ENCODE measurements at places on chromosomes 5 and 9.

- DNase-seq, result no peak
These were observed 56.2 kb upstream of the ZNF622 start for GRCh38 chr5:16521521-16522483.

DNA sequence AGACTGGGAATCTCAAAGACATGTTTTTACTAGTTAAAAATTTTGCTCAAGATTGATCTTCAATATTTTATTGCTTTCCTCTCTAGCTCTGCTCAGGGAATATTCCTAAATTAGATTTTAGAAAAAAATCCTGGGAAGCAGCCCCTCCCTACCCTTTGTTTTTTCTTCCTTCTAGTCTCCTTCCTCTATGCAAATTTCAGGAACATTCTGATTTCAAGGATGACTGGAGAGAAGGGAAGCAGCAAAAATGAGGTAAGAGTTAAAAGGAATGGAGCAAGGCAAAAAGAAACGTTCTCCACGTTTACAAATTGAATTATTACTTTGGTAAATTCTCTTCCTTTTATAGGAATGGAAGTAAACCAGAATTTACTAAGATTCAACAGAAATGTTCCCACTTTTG lies 493.4 kb upstream of the TUSC1 start:
- no peak for DNase-seq

DNA sequence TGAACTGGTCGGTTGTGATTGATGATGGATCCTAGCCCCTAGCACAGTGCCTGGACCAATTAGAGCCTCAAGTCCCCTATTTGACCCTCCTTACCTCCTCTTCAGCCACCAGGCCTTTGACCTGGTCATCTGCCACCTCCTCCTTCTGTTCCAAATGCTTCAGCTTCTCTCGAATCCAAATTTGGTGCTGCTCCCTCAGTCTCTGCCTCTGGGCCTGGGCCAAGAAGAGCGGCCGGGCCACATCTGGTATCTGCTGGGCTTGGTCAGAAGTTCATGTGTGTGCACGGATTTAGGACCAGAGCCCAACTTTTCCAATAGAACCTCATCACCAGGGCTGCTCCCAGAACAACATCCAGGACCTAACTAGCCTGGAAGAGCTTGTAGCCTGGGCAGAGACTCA lies 6.5 kb downstream of the SLC35A4 start:
- no peak for DNase-seq

GRCh38 chr9:107161338-107161737 lies 121.7 kb upstream of the RAD23B start:
- no peak for DNase-seq

DNA sequence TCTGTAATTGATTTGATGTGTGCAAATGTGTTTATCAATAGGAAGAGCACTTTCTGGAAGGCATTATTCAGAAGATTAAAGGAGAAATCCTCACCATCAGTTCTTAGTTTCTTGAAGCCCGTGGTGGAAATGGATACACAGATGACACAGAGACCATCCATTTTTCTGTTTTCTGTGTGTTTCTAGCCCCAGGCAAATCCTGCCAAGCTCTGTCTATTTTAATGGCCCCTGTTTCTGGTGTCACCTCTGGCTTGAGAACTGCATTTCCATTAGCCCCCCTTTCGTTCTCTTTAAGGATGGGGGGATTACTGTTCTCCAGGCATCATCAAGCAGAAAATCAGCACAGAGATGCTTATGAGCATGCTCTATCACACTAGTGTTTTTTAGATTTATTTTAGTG lies 37.3 kb downstream of the DAPK1 start:
- no peak for DNase-seq

GRCh38 chr9:76529653-76530052 lies 70.7 kb downstream of the GCNT1 start:
- no peak for DNase-seq

DNA sequence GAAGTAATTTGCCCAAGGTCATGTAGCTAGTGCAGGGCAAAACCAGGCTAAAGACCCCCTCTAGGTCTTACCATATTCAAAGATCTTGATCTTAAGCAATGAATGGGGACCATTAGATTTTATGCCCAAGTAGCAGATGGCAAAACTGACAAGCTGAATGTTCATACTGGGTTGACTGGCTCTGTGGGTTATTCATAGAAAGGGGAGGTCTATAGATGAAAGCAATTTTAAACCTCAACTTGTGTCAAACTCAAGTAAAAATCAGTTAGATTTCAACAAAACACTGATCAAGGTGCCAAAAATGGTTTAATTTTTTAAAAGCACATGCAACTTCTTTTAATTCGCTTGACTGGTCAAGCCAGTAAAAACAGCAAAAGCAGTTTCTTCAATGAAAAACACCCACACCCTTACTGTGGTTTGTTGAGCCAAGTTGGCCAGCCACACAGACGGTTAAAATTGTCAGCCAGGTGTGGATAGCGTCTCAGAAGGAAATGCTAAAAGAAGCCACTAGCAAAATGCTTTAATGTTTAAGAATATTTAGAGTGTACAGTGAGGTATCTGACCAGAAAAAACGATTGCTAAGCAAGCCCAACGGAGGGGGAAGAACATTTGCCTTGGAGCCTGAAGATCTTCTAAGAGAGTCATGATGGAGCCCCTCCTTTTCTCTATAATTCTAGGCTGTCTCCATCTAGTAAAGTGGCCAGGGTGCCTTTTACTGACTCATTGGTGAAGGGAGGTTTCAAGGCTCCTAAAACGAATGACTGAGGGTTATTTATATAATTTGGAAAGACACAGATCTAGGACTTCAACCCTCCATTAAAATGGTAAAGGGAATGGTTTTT lies 539.6 kb upstream of the CLINT1 start:
- no peak for DNase-seq

- no peak for DNase-seq
These were observed 301.5 kb upstream of the CCNG1 start for GRCh38 chr5:163135849-163136248.

DNA sequence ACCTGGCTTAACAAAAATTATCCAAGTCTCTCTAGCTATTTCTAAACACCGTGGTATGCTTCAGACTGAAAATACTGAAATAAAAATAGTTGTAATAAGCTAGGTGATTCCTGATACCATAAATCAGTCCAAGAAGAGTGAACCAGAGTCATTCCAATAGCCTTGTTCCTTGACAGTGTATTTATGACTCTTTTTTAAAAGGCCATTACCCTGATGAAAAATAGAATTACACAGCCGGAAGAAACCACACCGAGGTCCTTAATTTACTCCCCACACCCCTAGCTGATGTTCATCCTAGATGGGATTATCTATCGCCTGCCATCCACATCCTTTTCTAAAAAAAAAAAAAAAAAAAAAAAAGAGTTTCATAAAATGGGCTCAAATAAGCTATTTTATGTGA lies 457.6 kb upstream of the GRAMD2B start:
- DNase-seq, result no peak

GRCh38 chr5:119290607-119291006 lies 65.2 kb upstream of the TNFAIP8 start:
- no peak for DNase-seq

DNA sequence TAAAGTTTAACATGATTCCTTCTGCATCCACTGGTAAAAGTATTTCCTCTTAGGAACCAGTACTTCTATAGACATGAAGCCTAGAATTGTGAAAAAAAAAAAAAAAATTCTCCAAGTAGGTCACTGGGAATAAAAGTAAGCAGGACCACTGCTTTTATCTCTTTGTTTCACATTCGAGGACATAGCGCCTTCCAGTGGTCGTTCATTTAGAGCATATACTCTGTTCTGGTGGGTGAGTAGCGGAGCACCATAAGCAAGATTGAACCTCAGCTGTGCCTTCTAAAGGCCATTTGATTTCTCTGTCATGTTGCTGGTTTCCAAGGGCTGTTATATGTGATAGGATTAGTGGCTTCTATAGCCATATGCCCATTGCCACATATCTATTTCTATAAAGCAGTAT lies 393.1 kb downstream of the TMEM232 start:
- no peak for DNase-seq
